Stimulated activated CD8-positive, alpha-beta memory T cell treated with anti-CD3 and anti-CD28 coated beads, Interleukin-7, amount 100 ng/mL, for 1 hour (primary cell): ENCODE measurements at places on chromosomes 1 and 21.

DNA sequence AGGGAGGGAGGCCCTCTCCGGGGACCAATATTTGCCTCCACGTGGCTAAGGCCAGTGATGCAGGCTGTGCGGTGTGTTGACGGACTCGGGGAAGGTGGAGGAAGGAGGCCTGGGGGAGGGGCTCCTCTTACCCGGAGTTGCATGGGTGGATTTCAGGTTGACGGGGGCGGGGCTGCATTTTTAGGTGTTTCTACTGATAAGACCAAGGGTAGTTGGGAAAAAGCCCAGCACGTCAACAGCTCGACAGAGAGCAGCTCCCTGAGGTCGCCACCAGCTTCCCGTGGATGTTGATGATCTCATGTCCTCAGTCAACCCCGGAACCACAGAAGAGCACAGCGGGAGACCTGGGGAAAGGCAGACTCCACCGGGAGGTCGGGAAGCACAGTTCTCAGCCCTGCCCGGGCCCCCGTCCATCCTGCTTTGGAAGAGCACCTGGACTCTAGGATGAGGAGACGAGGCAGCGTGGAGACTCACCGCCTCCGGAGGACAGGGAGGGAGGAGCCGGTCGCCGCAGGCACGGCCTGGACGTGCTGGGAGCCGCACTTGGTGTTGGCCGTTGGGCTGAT is 32.9 kb upstream of the COL6A1 start:
- no peak for DNase-seq

DNA sequence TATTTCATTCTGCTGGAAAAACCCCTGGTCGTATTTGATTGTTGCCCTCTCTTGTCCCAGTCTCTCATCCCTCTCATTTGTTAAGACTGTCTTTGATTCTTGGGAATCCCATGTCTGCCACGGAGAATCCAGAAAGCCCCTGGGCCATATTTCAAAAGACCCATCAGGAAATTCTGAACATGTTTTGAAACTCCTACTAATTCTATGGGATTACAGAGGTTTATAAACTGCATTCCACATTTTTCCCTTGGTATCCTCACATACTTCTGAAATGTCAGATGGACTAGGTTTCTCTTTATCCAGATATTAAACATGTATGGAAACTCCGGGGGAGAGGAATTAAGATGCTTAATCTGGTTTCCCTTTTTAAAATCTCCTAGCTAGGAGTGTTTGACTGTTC is 80.0 kb downstream of the HUNK start:
- DNase-seq = no peak

DNA sequence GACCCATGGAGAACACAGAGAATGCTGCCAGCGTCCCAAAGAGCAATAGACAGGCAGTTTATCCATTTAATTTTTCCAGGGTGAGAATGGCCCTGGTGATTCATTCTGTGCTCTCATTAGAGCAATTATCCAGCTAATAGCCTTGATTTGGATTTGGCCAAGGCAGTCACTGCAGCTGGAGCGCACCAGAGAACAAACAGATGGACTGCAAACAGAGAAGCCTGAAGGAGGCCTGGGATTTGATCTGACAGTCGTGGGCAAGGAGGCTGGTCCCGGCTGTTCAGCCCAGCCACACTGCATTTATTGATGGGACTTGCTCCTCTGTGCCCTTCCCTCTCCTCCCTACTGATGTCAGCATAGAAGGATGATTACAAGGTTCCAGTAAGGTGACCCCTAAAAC is 353.9 kb upstream of the C1orf174 start:
- no peak for DNase-seq

- no peak for DNase-seq
These were observed 67.7 kb upstream of the C1orf87 start for GRCh38 chr1:60141276-60141675.

DNA sequence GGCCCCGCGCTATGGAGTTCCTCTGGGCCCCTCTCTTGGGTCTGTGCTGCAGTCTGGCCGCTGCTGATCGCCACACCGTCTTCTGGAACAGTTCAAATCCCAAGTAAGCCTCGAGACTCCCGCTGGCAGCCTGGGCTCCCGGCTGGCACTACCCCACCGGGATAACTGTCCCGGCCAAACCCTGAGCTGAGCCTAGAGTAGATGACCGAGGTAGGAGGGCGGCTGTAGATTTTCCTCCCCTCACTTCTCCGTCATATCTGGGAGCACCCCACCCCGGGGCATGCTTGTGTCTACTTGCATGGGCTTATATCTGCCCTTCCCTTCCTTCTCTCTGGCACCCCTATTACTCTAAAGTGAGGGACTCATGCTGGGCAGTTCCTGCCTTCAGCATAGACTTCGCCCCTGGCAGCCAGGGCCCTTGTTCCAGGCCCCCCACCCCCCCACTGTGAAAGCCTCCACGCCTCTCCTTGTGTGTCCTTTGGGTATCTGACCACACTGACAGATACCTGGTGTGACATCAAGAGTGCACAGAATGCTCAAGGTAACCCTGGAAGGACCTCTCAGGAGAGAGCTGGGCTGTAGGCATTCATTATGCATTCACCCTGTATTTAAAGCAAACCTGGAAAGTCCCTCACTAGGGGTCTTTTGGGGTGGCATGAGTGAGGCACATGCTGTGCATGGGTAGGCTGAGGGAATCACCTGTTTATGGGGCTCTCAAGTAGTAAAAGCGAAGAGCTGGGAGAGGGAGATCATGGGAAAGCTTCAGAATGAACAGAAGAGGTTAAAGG is 485 bp downstream of the EFNA1 start:
- DNase-seq = no peak

GRCh38 chr21:36636016-36636415 is 62.9 kb upstream of the SIM2 start:
- DNase-seq = no peak

DNA sequence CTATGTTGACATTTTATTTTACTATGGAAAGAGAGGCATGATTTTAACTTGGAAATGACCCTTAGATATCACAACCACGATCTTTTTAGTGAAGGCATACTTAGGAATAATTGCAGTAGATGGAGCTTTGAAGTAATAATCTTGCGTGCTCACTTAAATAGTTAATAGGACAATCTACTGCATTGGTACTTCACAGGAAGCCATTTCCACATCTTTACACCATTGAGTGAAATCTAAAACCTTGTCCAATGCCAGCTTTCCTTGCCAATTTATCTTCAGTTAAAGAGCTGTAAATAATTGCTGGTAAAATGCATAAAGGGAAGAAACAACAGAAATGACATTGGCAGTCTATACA is 586.3 kb downstream of the ADGRL2 start:
- DNase-seq = no peak

DNA sequence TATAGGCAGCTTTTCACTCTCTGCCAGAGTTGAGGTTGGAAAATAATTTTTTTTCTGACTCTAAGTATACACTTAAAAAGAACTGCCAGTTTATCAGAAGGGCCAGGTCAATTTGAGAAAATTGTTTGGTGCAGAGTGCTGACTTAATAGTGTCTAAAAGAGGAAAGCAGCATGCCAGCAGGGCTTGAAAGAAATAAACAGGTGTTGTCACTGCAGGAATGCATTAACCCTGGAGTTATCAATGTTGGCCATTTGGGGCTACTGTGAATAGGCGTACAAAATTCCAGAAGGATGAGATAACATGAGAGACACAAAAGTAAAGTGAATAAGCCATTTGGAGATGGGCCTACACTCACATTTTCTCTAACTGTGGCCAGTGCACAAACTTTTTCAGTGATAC is 220.6 kb upstream of the PLD5 start:
- no peak for DNase-seq

GRCh38 chr1:110118636-110119396 is 6.6 kb downstream of the UBL4B start:
- DNase-seq = no peak

DNA sequence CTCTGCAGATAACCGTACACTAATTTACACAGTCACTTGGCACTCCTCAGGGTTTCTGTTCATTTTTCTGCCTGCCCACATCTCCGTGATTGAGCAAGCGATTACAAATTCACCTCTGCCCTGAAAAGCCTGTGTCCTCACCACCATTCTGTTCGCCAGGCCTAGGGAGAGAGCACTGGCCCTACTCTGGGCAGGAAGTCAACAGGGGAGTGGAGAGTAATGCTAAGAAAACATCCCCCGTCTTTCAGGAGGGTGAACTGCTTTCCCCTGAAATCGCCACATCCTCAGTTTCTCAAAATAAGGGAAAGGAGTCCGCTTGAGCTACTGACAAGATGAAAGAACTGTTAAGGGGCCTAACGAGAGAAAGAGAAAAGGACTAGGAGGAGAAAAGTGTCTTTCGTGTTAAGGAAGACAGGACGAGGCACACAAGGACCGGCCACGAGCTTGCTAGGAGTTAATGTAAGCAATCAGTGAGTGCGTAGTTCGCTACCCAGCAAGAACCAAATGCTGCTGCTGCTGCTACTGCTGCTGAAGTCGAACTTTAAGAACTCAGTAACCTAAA is 632 bp downstream of the PEX19 start:
- no peak for DNase-seq

DNA sequence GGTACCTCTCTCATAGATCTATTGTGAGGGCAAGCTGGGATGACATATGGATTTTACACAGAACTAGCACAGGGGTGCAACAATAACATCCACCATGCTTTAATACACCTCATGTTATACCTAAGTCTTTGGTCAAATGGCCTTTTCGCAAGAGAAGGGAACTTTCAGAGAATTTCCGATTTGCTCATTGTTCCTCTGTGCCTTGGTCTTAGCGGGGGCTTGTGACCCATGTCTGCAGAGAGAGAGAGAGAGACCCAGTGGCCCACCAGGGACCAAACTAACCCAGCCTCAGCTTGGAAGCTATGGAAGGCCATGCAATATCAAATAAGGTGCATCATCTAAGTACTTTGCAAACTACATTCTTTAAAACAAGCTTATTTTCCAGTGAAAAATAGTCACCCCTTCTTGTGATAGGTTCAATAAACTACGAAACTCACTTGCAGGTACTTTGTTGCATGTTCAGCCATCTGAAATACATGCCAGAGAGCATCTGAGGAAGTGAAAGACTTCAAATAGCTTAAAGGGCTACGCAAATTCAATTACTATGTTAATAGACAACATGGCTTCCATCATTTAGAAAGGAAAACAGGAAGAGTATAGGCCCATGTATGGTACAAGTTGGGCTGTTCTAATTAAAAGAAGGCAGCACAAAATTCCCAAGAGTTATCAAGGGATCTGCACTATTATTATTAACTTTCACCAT is 100.7 kb downstream of the KCNN3 start:
- DNase-seq = no peak

- no peak for DNase-seq
These were observed 108.5 kb upstream of the KIF26B start for GRCh38 chr1:245046315-245046714.

DNA sequence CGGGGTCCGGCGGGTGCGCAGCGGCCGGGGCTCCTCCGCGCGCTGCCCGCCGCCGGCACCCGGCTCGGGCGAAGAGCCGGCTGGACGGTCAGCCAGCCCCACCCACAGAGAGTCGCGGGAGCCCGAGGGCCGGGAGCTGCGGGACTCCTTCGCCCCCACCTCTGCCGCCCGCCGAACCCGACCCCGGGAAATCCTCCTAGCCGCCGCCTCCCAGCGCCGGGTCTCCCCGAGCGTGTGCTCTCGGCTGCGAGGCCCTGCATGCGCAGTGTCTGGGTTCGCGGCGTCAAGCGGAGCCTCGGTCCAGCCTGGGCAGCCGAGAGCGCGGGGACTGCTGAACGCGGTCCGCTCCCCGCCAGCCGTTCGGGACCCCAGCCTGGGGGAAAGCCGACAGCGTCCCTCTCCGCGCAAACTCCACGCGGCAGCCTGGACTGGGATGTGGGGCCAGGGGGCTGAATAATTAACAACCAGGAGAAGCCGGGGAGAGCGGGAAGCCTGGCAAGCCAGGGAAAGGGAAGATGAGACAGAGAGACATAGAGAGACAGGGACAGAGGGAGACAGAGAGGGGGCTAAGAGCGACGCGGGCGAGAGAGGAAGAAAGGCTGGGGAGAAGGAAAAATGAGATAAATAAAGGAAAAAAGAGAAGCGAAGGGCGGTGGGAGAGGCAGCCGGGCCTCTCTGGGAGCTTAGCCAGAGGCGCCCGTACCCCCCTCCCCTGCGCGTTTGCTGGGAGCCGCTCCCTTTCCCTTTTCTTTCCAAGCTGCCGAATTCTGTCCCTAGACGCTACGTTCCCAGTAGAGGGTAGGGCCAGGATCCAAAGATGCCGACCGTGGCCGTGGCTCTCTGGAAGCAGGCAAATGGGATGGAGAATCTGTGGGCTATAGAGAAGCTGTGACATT is 64.2 kb downstream of the MEF2D start:
- DNase-seq = no peak

- no peak for DNase-seq
These were observed 2.0 kb downstream of the PBX1 start for GRCh38 chr1:164561007-164561406.

GRCh38 chr1:221274373-221274772 is 395.1 kb downstream of the HLX start:
- DNase-seq = no peak

DNA sequence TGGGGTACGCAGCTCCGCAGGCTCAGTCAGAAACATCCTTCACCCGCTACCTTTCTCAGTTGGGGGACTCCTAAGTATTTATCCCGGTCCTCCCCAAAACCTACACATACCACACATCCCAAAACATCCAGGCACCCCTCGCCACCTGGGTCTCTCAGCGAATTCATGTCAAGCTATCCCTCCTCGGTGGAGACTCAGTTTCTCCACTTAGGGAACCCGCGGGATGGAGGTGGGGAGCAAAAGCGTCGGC is 1.3 kb upstream of the ZBTB7B start:
- DNase-seq = no peak

GRCh38 chr1:247557926-247558674 is 9.2 kb downstream of the GCSAML start:
- DNase-seq = no peak

- DNase-seq = no peak
These were observed 6.3 kb downstream of the EXTL1 start for GRCh38 chr1:26027716-26028489.

- no peak for DNase-seq
These were observed 857 bp downstream of the GPX7 start for GRCh38 chr1:52602856-52603600.

DNA sequence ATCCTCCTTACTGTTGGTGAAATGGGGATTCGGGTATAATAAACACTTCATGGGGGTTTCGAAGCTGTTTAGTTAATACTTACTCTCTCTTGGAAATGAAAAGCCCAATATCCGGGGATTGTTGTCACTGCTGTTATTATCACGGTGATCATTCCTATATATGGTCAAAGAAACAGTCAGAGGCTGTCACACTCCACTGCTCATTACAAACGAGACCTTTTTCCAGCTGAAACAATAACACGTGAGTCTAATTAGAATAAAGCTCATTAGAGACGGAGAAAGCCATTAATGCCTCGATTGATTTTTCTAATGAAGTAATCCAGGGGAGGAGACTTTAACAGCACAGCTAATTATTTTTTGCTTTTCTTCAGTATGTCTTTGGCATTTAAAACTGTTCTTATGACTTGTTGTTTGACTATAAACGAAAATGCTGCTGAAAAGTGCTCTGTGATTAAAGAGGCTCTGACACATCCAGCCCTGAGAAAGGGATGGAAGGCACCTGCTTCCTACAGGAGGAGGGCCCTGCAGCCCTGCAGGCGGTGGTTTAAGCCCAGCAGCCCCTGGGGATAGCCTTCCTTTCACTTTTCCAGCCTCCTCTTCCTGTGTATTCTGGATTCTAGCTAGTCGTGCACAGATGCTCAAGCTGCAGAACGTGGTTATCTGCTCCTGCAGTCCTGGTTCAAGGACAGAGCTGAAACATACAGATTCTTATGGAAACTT is 143.6 kb downstream of the EDEM3 start:
- DNase-seq = no peak

- DNase-seq = no peak
These were observed 707.0 kb downstream of the AMY1C start for GRCh38 chr1:104456724-104457123.

GRCh38 chr1:12333036-12333785 is 103.4 kb downstream of the VPS13D start:
- no peak for DNase-seq

GRCh38 chr21:17044696-17045095 is 468.1 kb upstream of the CXADR start:
- DNase-seq = no peak
